ENCODE measurements at places on chromosomes 7 and 10.

DNA sequence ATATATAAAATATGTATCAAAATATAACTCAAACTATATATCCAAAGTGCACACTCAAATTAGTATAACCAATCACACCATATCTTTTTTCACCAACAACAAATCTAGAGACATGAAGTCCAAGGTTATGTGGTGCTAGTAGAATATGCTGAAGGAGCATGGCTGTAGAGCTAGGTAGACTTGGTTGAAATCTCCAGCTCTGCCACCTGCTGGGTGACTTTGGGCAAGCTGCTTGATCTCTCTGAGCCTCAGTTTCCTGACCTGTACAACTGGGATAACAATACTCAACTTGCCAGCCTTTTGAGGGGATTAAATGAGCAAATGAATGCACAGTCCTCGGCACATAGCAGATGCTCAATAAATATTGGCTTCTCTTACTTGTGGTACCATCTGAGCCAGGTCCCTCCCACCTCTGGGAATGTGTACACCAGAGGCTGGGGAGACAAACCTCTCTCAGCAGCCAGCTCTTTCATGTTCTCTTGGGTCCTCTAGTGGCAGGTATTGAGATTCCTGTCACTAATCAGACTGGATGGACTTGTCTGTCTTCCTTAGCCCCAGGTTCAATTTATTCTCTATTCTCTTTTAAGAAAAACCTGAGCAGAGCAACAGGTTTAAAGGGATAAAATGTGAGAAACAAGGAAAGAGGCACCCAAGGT lies 94.3 kb upstream of the PDE1C start:
- no peak for DNase-seq

DNA sequence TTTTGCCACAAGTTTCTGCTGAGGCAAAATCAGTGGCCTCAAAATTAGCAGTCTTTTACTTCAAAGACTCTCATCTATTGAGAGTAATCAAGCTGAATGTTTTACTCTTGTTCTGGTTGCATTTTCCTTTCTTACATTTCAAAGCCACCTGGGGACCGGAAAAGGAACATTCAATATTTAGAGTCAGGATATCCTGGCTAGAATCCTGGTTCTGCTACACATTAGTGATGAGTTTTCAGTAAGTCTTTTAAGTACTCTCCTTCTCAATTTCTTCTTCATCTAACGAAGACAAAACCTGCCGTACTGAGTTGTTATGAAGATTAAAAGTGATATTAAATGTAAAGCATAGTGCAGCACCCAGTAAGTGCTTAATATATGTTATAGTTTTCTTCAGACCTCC lies 52.5 kb downstream of the LAMB4 start:
- no peak for DNase-seq

DNA sequence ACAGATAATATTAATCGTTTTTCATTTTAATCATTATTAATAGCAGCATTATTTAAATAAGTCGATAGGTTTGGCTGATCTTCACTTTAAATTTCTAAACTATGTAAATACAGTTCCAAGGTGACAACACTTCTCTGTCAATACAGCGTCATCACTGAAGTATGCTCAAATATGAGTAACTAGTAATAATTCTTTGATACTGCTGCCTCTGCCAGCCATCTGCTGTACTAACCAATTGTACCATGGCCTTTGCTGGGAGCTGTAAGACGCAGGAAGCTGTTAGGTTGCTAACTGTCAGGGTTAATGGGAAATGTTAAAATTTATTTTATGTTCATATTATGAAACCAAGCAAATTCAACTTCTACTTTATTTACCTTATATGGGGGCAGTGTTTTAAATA lies 1650.5 kb upstream of the LRRTM3 start:
- DNase-seq: no peak

DNA sequence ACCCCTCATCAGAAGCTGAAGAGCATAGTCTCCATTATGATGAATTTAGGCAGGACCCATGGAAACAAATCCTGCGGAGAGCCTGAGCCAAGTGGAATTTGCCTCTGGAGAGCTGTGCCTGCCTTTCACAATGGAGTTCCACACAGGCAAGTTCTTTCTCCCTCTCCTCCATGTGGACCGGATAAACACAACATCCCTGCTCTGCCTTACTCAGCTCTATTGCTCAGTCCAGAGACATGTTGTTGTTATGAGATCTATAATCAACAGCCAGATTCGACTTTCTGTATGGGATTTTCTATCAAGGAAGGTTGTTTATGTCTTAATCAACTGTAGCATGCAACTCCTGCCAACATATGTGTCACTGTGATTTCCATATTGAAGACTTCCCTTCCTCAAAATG lies 59.5 kb upstream of the ELMO1 start:
- DNase-seq: no peak

- DNase-seq: no peak
These were observed 2.5 kb upstream of the MUC3A start for GRCh38 chr7:100946766-100947365.

GRCh38 chr7:122688400-122688998 lies 10.4 kb downstream of the RNF133 start:
- DNase-seq: no peak

GRCh38 chr7:38187794-38188440 lies 9.9 kb downstream of the STARD3NL start:
- no peak for DNase-seq

DNA sequence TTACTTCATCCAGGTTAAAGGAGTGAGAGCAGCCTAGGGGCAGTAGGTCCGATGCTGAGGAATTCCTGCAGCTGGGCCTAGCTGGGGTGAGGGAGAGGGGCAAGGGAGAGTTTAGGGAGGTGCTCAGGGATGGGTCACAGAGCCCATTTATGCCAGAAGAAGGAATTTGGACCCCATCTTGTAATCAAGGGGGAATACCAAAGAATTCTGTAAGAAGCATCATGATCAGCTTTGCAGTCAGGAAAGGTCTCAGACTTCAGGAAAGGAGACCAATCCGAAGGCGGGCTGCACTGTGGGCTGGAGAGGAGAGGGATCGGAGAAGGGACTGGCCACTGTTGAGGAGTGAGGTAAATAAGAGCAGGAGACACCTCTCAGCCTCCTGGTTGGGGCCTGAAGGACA lies 566.6 kb upstream of the MGMT start:
- no peak for DNase-seq

GRCh38 chr7:101686030-101686429 lies 56.9 kb upstream of the MYL10 start:
- no peak for DNase-seq

All from CD4-positive, alpha-beta T cell treated with Interferon gamma for 1 hour (primary cell).